ENCODE measurements at places on chromosomes 5 and 9.

DNA sequence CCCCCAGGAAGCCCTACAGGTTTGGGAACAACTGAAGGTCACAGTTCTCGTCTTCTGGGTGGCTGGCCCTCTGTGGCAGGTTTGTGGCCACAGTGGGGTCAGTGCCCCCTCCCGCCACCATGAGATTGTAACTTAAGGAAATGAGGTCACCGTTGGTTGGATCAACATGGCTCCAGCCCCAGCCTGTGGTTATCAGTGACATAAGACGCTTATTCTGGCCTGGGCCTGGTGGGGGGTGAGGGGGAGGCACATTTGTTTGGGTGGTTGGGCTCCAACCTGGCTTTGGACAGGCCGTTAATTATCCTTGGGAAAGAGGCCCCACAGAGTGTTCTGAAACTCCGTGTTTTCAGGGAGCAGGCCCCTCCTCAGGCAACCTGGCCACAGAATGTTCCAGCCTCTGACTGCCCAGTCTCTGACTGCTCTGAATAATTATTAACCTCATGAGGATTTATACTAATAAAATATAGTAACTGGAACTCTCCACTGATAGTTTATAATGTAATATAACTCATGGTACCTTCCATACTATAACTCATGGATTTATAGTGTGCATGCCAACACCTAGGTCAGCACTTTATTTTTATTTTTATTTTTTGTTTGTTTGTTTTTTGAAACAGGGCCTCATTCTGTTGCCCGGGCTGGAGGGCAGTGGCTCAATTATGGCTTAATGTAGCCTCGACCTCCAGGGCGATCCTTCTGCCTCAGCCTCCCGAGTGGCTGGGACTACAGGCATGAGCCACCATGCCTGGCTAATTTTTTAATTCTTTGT, 58.0 kb upstream of the RPL26L1 start:
- no peak for DNase-seq

GRCh38 chr5:53253421-53253871, 143.9 kb upstream of the MOCS2 start:
- DNase-seq, result no peak

- no peak for DNase-seq
These were observed 64.9 kb downstream of the DOCK2 start for GRCh38 chr5:169701910-169702451.

DNA sequence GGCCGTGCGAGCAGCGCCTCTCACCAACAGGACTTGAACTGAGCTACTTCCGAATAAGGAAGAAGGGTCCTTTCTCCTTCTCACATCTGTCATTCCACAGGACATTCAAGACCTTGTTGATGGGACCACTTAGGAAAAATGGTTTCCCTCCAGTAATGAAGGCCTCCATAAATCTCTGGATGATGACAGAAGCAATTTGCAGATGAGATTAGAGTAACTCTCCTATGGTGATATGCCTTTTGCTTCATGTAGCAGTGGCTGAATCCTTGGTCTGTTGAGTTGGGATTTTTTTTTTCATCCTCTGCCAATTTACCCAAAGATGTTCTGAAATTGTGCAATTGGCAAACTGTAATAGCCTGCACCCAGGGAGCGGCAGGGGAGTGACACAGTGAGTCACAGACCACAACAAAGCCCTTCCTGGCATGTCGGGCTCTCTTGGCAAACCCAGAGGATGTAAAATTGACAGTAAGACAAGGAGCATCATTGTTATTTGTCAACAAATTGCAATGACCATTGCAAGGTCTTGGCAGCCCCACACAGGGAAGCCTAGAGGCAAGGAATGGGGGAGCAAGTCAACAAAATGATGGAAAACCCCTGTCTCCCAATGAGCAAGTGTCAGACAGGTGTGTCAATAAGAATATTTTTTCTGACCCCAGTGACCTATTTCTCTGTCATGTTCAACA, 275.9 kb downstream of the ACTL7B start:
- DNase-seq, result no peak

- DNase-seq, result no peak
These were observed 75.4 kb downstream of the STK32A start for GRCh38 chr5:147310059-147310704.

DNA sequence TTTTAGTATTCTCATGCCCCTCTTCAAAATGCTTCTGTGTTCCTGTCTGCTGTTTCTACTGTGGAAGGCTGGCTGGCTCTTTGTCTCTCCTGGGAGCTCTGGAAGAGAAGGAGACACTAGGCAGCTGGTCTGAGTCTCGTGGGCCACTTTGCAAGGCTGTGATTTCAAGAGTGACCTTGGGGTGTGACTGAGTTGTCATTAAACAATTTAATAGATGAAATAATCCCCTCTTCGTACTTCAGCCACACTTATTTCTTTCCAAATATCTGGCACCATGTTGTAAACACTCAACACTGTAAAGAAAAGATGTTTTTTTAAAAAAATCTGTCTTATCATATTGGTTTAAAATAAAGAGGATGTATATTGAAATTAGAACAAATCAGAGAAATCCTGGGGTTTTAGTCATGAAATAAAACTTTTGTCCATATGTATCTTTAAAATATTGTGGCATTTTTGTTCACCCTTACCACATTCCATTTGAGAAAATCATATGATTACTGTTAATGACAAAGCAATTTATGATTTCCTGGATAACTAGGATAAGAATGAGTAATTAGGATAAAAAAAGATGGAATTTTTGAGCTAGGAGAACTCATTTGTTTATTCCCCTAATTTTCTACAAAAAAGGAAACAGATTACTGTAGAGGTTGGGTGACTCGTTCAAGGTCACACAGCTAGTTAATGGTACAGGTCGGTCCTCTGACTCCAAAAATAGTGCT, 200.8 kb downstream of the MAT2B start:
- DNase-seq, result no peak

DNA sequence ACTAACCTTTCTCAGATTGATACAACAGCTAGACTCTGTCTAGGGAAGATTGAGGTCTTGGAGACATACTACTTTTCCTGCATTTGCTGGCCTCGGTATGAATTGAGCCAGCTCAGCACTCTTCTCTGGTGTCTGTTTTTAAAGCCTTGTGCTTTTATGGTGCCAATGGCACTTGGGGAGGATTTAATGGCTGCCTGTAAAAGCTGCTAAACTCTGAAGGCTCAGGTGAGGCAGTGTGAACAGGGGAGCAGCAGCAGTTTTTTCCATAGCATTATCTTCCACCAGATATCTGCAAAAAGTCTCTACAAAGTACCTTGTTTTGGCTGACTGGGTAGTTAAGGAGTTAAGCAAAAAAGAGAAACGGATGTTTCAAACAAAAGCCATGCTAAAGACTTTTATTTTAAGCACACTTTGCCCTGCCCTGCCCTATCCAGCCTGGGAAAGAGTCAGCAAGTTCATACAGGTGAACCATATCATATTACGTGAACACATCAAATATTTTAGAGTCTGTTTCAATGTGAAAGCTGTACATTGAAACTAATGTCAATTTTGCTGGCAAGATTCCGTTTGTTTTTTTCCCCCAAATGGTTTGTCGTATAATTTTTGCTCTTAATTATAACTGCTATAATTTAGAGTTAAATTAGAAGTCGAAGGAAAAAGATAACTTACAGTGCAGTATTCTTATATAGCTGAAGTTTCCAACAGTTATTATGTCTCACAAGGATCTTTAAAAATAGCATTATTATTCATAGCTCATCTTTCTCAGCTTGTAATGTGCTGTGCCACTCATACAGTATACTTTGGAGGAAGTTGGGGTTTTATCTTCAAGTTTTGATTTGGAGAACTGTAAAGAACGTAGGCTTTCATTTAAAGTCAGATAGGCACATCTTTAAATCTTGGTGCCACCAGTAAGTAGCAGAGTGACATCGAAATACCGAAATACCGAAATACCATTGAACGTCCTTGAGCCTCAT, 424.1 kb upstream of the CD180 start:
- DNase-seq, result no peak

DNA sequence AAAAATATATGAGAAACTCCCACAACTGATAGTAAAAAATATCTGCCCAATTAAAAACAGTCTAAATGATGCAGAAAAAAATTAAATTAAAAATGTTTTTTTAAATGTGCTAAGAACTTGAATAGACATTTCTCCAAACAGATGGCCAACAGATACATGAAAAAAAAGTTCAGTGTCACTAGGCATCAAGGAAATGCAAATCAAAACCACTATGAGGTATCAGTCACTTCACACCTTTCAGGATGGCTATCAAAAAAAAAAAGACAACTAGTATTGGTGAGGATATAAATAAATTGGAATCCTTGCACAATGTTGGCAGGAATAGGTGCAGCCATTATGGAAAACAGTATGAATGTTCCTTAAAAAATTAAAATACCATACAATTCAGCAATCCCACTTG, 16.6 kb downstream of the ZNF131 start:
- no peak for DNase-seq

- DNase-seq, result no peak
These were observed 194.7 kb upstream of the FREM1 start for GRCh38 chr9:15104826-15105420.

- no peak for DNase-seq
These were observed 382.4 kb downstream of the NNT start for GRCh38 chr5:43985411-43985810.

DNA sequence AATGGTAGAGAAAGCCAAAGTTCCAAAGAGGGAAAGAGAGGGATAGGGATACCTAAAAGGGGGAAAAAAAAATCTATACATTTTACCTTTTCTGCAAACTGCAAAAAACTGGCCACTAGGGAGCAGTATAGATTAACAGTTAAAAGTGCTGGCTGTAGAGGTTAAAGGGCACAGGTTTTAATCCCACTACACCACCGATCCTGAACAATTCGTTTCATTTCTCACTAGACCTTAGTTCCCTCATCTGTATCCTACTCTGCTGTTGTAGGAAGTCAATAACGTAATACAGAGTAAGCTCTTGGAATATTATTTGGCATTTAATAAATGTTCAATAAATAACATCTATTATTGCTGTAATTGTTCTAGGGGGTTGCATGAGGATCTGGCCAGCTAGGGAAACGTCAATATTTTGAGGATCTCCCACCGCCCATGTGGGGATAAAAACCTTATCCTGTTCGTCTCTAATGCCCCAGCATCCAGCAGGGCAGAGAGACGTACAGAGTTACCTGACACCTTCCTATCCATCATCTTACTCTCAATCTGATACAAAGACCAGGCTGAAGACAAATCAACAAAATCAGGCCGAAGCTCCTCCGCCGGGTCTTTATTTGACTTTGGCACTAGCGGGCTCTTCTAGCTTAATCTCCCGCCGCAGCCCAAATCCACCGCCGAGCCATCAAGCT, 757 bp downstream of the CDC26 start:
- DNase-seq, result no peak

GRCh38 chr5:138476918-138477317, 11.6 kb downstream of the EGR1 start:
- DNase-seq, result no peak

- DNase-seq, result no peak
These were observed 187.1 kb downstream of the KDM4C start for GRCh38 chr9:6944896-6945295.

GRCh38 chr5:75016896-75017295, 35.5 kb downstream of the GCNT4 start:
- no peak for DNase-seq

DNA sequence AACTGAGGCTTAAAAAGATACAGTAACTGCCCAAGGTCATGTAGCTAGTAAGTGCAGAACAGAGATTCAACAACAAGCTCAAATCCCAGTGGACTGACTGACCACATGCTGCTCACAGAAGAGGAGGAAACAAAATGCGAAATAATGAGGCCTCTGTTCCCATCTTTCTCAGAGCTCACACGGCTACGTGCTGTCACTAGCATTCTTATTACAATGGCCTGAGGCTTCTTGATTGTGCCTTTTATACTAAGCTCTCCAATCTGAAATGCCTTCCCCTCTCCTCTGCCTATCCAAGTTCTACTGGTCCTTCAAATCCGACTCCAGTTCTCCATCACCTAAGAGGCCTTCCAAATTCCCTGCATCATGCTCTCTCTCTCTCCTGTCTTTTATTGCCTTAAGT, 26.0 kb downstream of the SGTB start:
- DNase-seq, result no peak

GRCh38 chr5:14364576-14365472, 216.8 kb upstream of the OTULINL start:
- DNase-seq, result no peak

DNA sequence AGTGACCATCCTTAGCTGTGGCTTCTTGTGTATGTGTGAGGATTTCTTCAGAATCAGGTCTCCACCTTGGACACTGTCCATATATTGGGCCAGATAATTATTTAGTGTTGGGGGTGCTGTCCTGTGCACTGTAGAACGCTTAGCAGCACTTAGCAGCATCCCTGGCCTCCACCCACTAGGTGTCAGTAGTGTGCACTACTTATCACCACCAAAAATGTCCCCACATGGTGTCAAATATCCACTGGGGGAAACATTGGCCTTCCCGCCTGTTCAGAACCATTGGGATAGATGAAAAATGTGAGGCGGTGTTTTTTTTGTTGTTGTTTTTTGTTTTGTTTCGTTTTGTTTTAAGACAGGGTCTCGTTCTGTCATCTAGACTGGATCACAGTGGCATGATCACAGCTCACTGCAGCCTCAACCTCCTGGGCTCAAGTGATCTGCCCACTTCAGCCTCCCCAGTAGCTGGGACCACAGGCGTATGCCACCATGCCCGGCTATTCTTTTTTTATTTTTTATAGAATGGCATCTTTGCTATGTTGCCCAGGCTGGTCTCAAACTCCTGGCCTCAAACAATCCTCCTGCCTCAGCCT, 67.7 kb downstream of the TENT4A start:
- DNase-seq, result no peak

GRCh38 chr5:109309326-109310063, 100.3 kb downstream of the PJA2 start:
- DNase-seq, result no peak

DNA sequence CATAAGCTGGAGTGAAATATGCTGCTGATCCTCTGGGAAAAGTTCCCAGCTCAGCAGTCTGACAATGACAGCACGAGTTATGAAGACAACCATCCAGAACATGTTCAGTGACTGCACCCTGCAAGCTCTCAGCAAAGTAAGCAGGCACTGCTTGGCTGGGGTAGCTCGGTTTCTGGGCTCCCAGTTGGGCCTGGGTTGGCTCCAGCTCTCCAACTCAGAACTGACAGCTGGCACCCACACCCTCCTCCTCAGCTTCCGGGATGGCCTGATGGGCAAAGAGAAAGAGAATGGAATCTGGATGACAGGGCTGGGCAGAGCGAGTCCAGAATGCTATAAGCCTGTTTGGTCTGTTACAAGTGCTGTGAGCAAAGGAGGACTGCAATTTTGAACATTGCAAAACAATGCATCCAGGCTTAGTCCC, 185.0 kb downstream of the CSNK1G3 start:
- no peak for DNase-seq

GRCh38 chr5:74382987-74383593, 257.4 kb downstream of the ENC1 start:
- no peak for DNase-seq

DNA sequence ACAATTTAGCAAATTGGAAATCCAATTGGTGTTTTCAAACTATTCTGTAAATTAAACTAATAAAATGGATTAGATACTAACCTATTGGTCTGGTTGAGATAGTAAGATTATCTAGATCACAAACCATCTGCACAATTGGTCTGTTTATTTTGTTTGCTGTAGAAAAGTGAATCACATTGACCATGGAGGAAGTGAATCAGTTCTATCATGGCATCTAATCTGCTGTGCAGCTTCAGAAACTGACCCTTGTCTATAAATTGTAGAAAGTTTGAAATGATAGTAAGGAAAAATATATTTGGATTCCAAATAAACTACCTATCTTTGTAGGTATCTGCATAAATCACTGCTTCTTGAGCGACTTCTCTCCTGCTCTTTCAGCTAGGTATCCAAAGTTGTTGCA, 1865.4 kb downstream of the MAT2B start:
- no peak for DNase-seq

Data from mesenteric fat pad (tissue), 1 donor.